ENCODE measurements at places on chromosomes 3 and 15. TPM values are rescaled to one million over a fixed set of nuclear protein-coding genes. Genes with fewer than 3 reads are reported as not detected.

GRCh38 chr3:183488343-183488742 is 59.9 kb upstream of the MCF2L2 start:
- DNase-seq, result no peak

DNA sequence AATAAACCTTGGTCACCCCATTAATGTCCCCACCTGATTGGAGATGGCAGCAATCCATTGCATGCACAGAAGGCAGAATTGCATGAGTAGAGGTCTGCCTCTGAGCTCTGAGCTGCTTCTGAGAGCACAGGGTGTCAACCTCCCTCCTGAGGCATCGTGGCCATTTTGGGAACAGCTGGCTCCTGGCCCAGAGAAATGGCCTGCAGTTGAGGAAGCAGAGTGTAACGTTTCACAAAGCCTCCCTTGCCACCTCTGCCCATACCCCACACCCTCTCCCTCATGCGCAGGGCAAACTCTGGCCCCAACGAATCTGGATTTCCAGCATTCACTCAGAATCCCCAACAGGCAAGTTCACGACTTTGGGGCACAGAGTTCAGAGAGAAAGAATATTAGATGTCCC is 198.9 kb downstream of the ADAMTS9 start:
- no peak for DNase-seq

GRCh38 chr15:91824256-91824655 is 29.3 kb upstream of the SLCO3A1 start:
- DNase-seq, result no peak

DNA sequence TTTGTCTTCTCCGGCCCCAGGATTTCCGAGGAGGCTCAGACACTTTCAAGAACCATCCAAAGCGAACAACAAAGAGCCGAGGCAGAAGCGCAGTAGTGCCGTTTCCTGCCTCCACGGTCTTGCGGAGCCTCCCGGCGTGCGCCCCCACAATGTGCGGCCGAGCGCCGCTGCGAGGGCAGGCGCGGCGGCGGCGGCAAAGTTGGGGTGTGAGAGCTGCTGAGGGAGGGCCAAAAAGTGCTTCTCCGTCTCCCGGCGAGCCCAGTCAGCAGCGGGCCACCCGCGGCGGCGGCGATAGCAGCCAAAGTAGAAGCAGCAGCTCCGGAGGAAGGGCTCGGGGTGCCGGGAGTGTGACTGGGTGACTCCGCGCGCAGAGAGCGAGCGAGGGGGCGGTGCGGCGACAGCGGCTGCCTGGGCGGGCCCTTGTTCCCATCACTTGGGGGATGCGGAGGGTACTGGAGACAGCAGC is 749.1 kb downstream of the ROBO1 start:
- no peak for DNase-seq

MKRN2OS gene
- not detected for total RNA-seq

Data from tibial nerve (tissue), 4 donors.